GM12892 (cell line): ENCODE measurements at places on chromosomes 5 and 9.

DNA sequence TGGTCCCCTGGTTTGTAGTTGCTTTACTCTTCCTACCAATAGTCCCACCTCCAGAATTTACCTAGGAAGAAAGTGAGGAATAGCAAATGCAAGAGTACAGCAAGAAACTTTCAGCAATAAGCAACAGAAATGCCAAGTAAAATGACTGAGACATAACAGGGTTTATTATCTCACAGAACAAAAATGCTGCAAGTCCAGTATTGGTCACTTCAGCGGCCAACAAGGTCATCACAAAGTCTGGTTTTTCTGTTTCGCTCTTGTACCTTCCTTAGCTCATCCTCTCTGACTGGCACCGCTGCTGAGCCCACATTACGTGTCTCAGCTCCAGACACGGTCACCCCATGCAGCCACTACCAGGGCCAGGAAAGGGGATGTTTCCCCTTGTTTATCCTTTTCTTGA lies 82.7 kb downstream of the RFK start:
- DNase-seq: no peak

- no peak for DNase-seq
Observed at GRCh38 chr9:6640268-6641051, 5.1 kb downstream of the GLDC start.

DNA sequence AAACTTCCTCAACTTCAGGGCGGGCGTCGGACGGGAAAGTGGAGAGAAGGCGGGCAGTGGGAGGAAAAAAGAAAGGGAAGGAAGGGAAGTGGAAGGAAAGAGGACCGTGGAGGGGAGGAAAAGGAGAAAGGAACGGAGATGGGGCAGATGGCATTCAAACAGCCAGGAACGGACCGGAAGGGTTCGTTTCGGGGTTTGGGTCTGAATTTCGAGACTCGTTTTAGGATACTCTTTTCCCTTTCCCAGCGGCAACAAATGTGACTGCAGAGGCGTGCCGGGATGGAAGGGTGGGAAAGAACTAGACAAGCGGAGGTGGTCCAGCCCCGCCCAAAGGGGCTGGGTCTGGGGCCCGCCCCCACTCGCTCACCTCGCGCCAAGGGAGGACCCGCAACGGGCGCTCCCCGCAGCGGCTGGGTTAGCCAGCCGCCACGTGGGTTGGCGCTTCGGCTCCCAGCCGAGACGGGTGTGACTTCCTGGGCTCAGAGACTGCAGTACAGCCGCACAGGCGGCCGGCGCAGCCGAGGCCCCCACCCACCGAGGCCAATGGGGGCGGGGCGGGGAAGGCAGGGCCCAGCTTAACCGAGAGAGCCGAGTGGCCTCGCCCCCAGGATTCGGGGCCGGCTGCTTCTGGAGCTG lies 2.7 kb downstream of the VCAN start:
- DNase-seq: peak; percentile 48

GRCh38 chr5:154713615-154714125 lies 41.5 kb upstream of the LARP1 start:
- no peak for DNase-seq

DNA sequence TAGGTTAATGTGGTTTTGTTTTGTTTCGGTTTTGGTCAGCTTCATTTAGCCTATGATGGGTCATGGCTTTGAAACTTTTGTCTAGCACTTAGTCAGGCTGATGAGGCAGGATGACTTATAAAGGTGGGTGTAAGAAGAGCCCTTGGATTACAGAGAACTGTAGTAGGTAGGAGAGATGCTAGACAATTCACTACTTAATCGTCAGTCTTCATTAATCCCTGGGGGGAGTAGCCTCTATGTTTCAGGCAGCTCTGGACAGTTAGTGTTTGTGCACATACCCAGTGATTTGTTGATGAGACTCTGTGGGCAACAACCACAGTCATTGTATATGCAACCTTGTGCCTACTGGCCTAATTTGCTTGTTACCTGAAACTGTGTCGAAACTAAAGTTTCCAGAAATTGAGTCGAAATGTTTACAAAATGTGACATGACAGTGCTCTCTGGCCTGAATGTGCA lies 113.3 kb downstream of the MTREX start:
- DNase-seq: no peak

DNA sequence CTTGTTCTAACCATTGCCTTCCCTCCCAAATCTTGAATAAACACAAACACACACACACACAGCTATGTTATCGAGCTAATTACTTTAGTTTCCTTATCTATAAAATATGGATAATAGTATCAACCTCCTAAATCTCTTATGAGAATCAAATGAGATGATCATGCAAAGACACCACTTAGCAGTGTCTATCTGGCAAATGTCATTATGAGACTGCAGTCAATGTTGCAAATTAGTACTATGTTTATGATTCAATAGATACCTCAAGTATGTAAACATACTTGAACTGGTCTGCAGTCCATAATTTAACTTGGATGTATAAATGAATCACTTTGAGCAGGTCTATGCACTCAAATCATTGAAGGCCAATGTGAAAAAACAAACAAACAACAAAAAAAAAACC lies 22.2 kb upstream of the ERAP2 start:
- DNase-seq: no peak

- no peak for DNase-seq
Observed at GRCh38 chr5:52943285-52943684, 45.9 kb upstream of the ITGA2 start.

- no peak for DNase-seq
Observed at GRCh38 chr5:29037716-29038115, 1999.3 kb upstream of the CDH9 start.

DNA sequence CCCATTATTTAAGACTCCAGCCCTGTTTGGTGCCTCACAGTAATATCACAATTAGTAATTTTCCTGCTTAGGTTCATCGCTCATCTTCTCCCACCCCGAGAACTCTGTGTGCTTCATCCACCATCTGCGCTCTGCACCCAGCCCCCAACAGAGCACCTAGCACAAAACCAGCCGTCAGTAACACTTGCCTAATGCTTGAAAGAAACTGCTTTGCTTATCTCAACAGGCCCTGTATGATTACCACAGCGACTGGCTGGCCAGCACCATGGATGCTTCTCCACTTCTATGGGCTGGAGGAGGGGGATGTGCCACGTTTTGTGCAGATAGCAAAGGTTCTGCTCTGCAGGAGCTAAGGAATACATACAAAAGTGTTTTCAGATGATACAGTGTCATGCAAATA lies 166.8 kb downstream of the SPOCK1 start:
- no peak for DNase-seq

GRCh38 chr9:75471549-75472114 lies 383.3 kb downstream of the OSTF1 start:
- no peak for DNase-seq

GRCh38 chr9:82732928-82733327 lies 330.0 kb downstream of the RASEF start:
- DNase-seq: no peak

- DNase-seq: no peak
Observed at GRCh38 chr9:122060481-122060880, 32.6 kb downstream of the TTLL11 start.

GRCh38 chr9:93650448-93650847 lies 74.1 kb downstream of the PHF2 start:
- no peak for DNase-seq

DNA sequence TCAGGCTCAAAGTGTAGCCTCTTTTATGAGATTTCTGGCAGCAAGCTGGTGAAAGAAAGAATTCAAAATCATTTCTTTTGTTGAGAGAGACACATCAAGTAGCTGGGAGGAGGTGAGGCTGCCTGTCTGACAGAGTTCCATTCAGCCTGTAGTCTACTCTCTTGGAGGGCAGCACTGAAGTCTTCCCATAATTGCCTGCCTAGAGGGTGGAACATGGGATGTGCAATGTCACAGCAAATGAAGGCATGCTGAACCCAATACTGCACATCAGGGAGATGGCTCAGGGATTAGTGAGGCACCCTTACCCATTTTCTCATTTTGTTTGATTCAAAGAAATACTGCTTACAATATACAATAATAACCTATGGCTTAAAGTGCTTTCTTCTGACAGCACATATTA lies 475.7 kb downstream of the TMEM232 start:
- DNase-seq: no peak

GRCh38 chr9:4430432-4431261 lies 59.6 kb upstream of the SLC1A1 start:
- DNase-seq: no peak

GRCh38 chr9:86525182-86525581 lies 171.0 kb upstream of the TUT7 start:
- DNase-seq: no peak

- DNase-seq: no peak
Observed at GRCh38 chr5:100691548-100691947, 156.4 kb downstream of the FAM174A start.

GRCh38 chr5:57113481-57113880 lies 60.4 kb upstream of the GPBP1 start:
- DNase-seq: no peak
